ENCODE measurements at places on chromosomes 12 and 14.

GRCh38 chr12:18074001-18074400 is 16.0 kb downstream of the RERGL start:
- DNase-seq = no peak

DNA sequence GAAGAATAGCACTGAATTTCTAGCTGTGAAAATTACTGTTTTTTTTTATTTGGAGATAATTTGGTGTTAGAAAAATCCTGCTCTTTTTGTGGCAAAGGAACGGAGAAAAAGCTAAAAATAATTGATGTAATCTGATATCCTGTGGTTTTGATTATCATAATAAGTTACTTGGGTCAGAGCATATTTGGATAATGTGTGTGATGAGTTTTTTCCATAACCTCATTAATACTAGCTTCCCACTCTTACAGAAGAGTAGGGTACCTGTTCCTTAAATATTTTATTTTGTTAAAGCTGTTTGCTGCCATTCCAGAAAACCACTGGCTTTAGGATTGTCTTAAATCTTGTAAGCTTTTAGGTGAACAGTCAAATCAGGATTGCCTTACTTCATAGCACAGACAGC is 4.7 kb downstream of the PSMC6 start:
- DNase-seq = no peak

DNA sequence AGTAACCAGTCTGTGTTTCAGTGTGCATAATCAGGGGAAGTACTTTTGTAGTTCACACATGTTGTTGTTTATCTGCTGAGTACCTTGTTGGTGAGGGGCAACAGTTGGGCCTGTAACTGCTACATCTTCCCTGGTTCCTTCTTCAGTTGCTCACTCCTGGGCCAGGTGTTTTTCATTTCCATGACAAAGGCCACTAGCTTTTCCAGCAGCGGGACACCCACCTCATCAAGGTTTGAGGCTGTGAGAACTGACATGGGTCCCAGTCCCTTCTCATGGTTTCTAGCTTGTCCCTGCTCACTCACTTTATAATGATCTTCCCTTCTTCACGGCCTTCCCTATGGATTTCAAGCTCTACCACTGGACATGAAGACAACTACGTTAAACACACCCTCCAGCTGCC is 1.5 kb upstream of the NOXRED1 start:
- no peak for DNase-seq

GRCh38 chr14:34362641-34363251 is 99.3 kb downstream of the SPTSSA start:
- DNase-seq = no peak

DNA sequence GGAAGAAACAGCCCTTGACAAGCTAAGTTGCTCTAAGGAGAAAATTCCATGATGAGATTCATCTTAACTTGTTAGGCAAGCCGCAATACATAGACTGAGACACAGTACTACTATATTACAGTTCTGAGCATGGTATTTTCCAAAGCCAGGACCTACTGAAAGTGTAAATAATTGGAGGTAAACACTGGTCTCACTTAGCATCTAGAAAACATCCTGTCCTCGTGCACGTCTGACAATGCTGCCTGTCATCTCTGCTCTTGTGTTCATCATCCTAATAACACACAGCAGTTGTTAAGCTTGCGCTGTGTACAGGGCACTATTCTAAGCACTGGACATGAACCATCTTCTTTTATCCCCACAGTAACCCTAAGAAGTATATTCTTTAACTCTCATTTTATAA is 64.2 kb downstream of the GNG2 start:
- no peak for DNase-seq

Measured in cardiac fibroblast (primary cell).